ENCODE measurements at places on chromosomes 4 and X.

DNA sequence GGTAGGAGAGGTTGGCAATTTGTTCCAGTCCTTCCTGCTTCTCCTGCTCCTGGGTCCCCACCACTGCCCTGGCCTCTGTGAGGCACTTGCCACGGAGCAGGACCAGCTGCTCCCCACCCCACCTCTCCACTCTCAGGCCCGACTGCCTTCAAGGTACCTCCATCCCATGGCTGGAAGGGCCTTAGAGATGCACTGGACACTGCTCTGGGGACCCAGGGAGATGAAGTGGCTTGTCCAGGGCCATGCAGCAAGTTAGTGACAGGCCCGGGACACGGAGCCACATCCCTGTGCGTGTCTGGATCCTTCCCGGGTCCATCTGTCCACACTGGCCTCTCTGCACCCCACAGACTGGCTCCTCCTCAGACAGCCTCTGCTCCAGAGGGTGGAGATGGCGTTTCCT, 105.3 kb downstream of the CPZ start:
- DNase-seq = no peak

- peak; percentile 85 for DNase-seq
These were observed 50.5 kb downstream of the GRK4 start for GRCh38 chr4:3013839-3014350.

GRCh38 chr4:113899271-113900070, 80.0 kb downstream of the ARSJ start:
- DNase-seq = no peak

- DNase-seq = no peak
These were observed 12.7 kb upstream of the GTPBP6 start for GRCh38 chrX:331151-331824.

DNA sequence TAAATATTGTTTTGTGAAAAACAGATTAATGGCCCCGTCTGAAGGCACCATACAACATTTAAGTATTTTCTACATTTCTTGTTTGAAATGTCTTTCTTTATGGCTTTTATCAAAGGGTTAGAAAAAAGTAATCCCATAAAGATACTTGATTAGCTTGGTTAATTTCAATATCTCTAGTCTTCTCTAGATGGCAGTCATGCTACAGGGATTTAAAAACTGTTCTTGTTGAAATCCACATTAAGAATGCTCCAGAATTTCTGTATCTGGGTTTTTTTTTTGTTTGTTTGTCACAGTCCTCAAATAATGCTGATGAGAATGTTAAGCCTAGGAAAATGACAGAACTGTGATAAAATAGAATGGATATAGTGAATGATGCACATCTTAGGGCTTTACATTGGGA, 109.0 kb upstream of the AADAT start:
- DNase-seq = no peak

DNA sequence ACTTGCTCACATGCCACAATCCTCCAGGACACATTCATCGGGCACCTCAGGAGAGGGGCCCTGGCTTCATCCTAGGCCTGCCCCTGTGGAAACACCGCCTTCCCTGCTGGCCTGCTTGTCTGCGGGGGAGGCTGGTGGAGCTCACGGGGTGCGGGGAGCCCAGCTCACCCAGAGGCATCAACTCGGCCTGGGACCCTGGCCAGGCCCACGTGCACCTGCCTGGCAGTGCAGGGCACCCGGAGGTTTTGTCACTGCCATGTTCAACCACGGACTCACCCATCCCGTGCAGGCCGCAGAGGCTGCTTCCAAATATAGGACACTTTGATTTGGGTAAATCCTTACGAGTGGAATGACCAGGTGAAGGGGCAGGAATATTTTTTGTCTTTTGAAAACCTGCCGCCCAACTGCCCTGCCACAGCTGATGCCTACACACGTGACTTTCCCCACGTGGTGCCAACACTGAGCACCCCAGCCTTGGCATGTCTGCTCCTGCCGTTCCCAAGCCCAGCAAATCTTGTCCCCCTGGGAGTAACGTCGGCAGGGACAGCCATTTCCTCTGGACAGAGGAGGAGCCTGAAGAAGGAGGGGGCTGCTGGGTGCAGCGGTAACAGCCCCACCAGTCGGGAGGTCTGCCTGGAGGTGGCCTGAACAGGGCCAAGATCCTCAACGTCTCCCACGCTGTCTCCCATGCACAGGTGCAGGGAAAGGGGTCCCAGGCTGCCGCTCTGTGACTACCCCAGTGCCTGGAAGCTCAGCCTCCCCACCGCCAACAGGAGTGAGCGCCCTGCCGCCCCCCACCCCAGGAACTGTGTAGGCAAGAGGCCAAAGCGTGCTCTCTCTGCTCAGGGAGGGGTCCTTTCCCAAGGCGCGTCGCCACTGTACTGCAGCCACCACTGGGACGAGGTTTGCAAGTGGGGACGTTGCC, 8.5 kb downstream of the MXD4 start:
- no peak for DNase-seq

DNA sequence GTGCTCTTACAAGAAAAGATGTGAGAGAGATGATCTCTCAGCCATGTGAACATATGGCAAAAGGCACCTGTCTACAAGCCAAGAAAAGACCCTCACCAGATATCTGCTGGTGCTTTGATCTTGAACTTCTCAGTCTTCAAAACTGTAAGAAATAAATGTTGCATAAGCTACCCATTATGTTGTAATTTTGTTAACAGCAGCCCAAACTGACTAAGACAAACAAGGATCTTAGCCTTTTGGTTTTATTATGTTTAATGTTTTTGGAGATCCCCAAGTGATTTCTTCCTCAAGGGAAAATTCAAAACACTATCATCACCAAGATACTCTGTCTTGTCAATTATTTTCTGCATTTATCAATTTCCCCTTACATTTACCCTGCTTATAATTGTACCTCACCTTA, 21.8 kb upstream of the CCNI start:
- no peak for DNase-seq

GRCh38 chr4:65617416-65617815, 52.9 kb downstream of the EPHA5 start:
- no peak for DNase-seq

DNA sequence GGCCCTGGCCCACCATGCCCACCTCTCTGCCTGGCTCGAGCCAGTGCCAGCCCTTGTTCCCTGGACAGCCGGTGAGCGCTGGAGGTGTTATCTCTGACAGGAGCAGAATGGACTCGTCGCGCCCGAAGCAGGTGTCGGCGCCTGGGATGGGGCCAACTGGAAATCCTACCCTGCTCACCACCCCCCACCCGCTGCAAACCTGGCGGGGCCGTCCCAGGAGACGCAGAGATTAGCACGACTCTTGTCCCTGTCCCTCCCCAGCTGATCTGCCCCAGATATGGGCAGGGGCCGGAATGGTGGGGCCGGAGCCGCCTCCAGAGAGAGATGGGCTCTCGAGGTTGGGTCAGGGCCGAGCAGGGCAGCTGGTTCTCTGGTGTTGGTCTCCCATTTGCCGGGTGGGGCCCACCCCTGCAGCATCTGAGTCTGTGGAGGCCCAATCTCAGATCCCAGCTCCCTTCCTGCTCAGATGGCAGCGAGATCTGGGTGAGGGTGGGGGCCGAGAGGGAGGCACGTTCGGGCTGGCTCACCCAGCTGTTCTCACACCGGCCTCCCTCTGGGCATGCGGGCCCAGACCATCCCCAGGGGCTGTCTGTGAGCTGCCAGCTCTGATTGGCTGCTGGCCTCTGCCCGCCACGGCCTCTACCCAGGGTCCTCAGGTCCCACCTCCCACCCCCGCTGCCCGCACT, 20.1 kb upstream of the FGFR3 start:
- no peak for DNase-seq

- DNase-seq = peak; percentile 56
These were observed 13.4 kb downstream of the ARHGEF6 start for GRCh38 chrX:136767104-136767941.

DNA sequence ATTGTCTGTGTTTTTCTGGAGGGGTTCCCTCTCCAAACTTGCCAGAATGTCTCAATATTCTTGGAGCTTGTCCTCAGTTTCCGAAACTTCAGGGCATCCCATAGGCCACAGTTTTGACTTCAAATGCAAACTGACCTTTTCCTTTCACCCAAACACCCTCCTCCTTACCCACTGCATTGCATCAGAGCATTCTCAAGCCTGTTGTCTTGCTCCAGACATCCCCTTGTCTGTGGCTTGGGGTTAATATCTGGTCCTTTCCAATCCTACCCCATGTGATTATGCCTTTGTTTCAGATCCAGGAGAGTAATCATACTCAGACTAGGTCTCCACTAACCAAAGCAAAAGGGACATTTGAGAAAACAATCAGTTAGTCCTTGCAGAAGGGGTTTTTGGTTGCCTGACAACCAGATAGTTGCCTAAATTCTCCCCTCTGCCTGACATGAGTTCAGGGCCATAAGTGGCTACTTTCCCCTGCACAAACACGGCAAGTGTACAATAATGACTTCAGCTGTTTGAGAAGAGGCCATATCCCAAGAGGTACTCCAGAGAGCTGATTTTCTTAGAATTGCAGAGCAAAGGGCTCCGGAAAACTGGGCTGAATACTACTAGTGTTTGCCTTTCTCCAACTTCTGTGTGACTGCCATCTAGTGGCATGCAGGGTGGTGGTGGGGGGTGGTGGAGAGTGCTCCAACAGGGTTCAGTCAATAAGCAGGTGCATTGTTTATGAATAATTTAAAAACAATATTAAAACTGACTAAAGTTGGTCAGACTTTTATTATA, 130.2 kb downstream of the CHRDL1 start:
- peak; percentile 38 for DNase-seq

Data from activated CD4-positive, alpha-beta T cell treated with anti-CD3 and anti-CD28 coated beads, Interleukin-2, Interleukin-6, amounts not matched to agents 100 ng/mL and 50 ng/mL, durations not matched to agents 16 hours and 8 hours (primary cell).